ENCODE measurements at places on chromosomes 2 and 18.
A peak's percentile ranks its signal among the peaks of the same experiment; 100 is the strongest.

GRCh38 chr2:219897456-219897855 is 270.0 kb downstream of the SLC4A3 start:
- no peaks in the 10 kb centered on the region for H3K36me3 ChIP-seq
- no peaks in the 10 kb centered on the region for H3K4me1 ChIP-seq
- H3K27ac ChIP-seq: no peak overlapping the region
- no peaks in the 10 kb centered on the region for H3K27me3 ChIP-seq
- no peak for DNase-seq

GRCh38 chr18:26089293-26090129 is 902 bp downstream of the SS18 start:
- peak overlapping the region; percentile 81 for H3K27ac ChIP-seq
- H3K27me3 ChIP-seq: no peaks in the 10 kb centered on the region
- peak overlapping the region; percentile 95 for H3K4me3 ChIP-seq
- peaks cover 7% of the 10 kb centered on the region for H3K36me3 ChIP-seq
- DNase-seq: no peak

GRCh38 chr2:32768387-32769174 is 140.7 kb downstream of the TTC27 start:
- no peak overlapping the region for H3K27ac ChIP-seq
- peaks cover 1% of the 10 kb centered on the region for H3K36me3 ChIP-seq
- no peak overlapping the region for H3K4me3 ChIP-seq
- H3K4me1 ChIP-seq: peaks cover 11% of the 10 kb centered on the region
- no peak for DNase-seq
- no peaks in the 10 kb centered on the region for H3K27me3 ChIP-seq

- no peak overlapping the region for H3K4me3 ChIP-seq
- no peaks in the 10 kb centered on the region for H3K36me3 ChIP-seq
- H3K27ac ChIP-seq: no peak overlapping the region
- no peak for DNase-seq
- no peaks in the 10 kb centered on the region for H3K4me1 ChIP-seq
- peaks cover 1% of the 10 kb centered on the region for H3K27me3 ChIP-seq
These were observed 356.2 kb downstream of the KCNJ3 start for GRCh38 chr2:155054712-155055111.

DNA sequence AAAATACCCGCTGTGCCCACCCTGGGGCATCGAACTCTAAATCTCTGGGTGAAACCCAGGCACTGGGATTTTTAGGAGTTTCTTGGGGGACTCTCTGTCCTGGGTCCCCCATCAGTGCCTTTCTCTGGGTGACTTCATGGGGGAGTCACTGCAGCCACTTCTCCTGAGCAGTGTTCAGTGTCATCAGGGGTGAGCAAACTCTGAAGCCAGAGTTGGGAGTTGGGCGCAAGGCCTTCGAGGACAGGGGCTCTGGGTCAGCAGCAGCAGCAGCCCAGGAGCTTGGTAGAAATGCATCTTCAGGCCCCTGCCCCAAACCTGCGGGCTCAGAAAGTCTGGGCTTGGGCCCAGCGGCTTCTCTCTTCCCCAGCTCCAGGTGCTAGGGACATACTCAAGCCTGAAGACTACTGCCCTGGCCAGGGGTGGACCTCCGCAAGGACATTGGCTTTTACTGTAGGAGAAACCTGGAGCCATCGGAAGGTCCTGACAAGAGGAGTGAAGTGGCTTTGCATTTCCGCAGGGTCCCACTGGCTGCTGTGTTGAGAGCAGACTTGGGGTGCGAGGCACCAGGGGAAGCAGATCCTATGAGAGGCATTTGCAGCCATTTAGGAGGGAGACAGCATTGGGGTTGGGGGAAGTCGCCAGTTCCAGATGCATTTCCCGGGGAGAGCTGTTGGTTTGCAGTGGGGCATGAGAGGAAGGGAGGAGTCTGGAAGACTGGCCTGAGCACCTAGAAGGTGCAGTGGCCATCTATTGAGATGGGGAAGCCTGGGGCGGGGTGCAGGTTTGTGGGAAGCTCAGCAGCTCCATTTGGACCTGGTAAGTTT is 51.5 kb upstream of the FAHD2A start:
- no peaks in the 10 kb centered on the region for H3K27me3 ChIP-seq
- no peak for DNase-seq
- H3K27ac ChIP-seq: no peak overlapping the region
- no peak overlapping the region for H3K4me3 ChIP-seq

GRCh38 chr2:31785876-31786275 is 205.1 kb upstream of the SRD5A2 start:
- H3K4me3 ChIP-seq: no peak overlapping the region
- H3K4me1 ChIP-seq: no peaks in the 10 kb centered on the region
- DNase-seq: no peak
- peaks cover 3% of the 10 kb centered on the region for H3K36me3 ChIP-seq

DNA sequence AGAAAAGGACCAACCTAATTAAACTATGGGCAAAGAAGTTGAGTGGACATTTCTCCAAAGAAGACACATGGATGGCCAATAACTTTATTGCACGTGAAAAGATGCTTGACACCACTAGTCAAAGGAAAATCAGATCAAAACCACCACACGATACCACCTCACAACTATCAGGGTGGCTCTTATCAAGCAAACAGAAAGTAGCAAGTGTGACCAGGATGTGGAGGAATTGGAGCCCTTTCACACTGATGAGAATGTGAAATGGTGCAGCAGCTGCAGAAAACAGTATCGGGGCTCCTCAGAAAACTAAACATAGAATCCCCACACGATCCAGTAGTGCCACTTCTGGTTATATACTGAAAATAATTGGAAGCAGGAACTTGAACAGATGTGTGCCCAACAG is 72.2 kb upstream of the ALKAL2 start:
- DNase-seq: no peak
- H3K36me3 ChIP-seq: peaks cover 4% of the 10 kb centered on the region
- no peak overlapping the region for H3K4me3 ChIP-seq
- no peaks in the 10 kb centered on the region for H3K27me3 ChIP-seq
- H3K27ac ChIP-seq: no peak overlapping the region

- H3K4me3 ChIP-seq: no peak overlapping the region
- no peak overlapping the region for H3K27ac ChIP-seq
- no peaks in the 10 kb centered on the region for H3K4me1 ChIP-seq
These were observed 107.7 kb downstream of the SCG2 start for GRCh38 chr2:223494496-223494895.

DNA sequence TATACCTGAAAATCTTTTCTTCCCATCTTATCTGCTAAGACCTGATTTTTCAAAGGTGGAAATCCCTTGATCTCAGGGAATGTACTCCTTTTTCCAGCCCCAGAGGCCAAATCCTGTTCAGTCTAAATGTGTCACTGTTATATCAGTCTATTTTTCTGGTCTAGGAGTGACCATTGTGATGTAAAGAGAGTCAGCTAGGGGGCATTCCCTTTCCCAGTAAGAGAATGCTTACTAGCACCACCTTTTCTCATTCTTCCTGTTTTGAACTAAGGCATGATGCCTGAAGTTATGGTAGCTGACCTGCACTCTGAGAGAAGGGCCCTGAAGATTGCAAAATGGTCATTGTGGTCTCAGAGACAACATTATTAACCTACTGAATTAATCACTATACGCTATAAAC is 124.1 kb upstream of the XIRP2 start:
- H3K27ac ChIP-seq: no peak overlapping the region
- no peaks in the 10 kb centered on the region for H3K27me3 ChIP-seq
- no peak for DNase-seq
- no peaks in the 10 kb centered on the region for H3K4me1 ChIP-seq

DNA sequence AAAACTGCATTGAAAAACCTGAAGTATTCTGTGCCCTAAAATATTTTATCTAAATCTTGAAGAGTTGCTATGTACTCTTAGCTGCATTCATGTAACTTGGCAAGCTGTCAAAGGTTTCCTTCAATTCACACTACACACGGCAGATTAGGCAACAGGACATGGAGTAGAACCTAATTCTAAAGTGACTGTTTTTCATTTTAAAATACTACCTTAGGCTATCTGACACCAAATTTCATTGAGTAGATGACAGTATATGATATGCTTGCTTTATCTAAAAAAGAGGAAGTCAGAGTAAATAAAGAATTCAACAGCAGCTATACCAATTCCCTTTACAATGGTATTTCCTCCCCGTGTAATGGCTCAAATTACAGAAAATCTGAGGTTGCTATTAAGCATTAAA is 45.4 kb downstream of the EXOC6B start:
- no peak for DNase-seq
- H3K4me1 ChIP-seq: peaks cover 22% of the 10 kb centered on the region
- no peak overlapping the region for H3K27ac ChIP-seq
- H3K36me3 ChIP-seq: peaks cover 6% of the 10 kb centered on the region

GRCh38 chr2:105937498-105938097 is 192.9 kb downstream of the NCK2 start:
- H3K4me3 ChIP-seq: no peak overlapping the region
- H3K4me1 ChIP-seq: peaks cover 7% of the 10 kb centered on the region
- no peak overlapping the region for H3K27ac ChIP-seq
- H3K36me3 ChIP-seq: no peaks in the 10 kb centered on the region
- peaks cover 2% of the 10 kb centered on the region for H3K27me3 ChIP-seq
- DNase-seq: no peak

- no peak for DNase-seq
- peaks cover 2% of the 10 kb centered on the region for H3K36me3 ChIP-seq
These were observed 613.3 kb downstream of the TSN start for GRCh38 chr2:122368576-122369243.

DNA sequence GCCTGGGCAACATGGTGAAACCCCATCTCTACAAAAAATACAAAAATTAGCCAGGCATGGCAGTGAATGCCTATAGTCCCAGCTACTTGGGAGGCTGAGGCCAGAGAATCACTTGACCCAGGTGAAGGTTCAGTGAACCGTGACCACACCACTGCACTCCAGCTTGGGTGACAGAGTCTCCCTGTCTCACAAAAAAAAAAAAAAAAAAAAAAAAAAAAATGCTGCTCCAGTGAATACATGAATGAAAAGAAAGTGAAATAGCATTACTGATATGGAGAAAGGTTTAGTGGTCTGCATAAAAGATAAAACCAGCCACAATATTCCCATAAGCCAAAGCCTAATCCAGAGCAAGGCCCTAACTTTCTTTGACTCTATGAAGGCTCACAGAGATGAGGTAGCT is 44.5 kb downstream of the METTL8 start:
- H3K4me1 ChIP-seq: peaks cover 22% of the 10 kb centered on the region
- no peak overlapping the region for H3K4me3 ChIP-seq
- DNase-seq: no peak
- H3K27ac ChIP-seq: no peak overlapping the region

DNA sequence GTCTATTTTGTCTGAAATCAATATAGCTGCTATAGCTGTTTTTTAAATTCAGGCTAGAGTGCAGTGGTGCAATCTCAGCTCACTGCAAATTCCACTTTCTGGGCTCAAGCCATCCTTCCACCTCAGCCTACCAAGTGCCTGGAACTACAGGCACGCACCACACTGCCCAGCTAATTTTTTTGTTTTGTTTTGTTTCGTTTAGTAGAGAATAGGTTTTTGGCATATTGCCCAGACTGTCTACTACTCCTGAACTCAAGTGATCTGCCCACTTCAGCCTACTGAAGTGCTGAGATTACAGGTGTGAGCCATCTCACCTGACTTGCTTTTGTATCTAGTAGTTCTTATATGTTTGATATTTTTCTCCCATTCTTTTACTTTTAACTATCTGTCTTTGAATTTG is 259.7 kb downstream of the CDH19 start:
- no peaks in the 10 kb centered on the region for H3K36me3 ChIP-seq
- no peak overlapping the region for H3K27ac ChIP-seq
- H3K4me1 ChIP-seq: no peaks in the 10 kb centered on the region
- peaks cover 4% of the 10 kb centered on the region for H3K27me3 ChIP-seq
- no peak for DNase-seq

GRCh38 chr2:239113615-239114014 is 265.7 kb downstream of the TWIST2 start:
- no peak overlapping the region for H3K4me3 ChIP-seq
- H3K27me3 ChIP-seq: no peaks in the 10 kb centered on the region
- peaks cover 3% of the 10 kb centered on the region for H3K36me3 ChIP-seq
- no peak overlapping the region for H3K27ac ChIP-seq

GRCh38 chr2:39494784-39495251 is 57.7 kb upstream of the MAP4K3 start:
- H3K27ac ChIP-seq: peak overlapping the region; percentile 93
- H3K4me3 ChIP-seq: peak overlapping the region; percentile 10
- H3K4me1 ChIP-seq: peaks cover 45% of the 10 kb centered on the region

GRCh38 chr2:174611006-174611405 is 13.4 kb upstream of the WIPF1 start:
- DNase-seq: no peak
- no peaks in the 10 kb centered on the region for H3K27me3 ChIP-seq
- H3K27ac ChIP-seq: no peak overlapping the region
- H3K4me1 ChIP-seq: peaks cover 53% of the 10 kb centered on the region
- H3K4me3 ChIP-seq: no peak overlapping the region

DNA sequence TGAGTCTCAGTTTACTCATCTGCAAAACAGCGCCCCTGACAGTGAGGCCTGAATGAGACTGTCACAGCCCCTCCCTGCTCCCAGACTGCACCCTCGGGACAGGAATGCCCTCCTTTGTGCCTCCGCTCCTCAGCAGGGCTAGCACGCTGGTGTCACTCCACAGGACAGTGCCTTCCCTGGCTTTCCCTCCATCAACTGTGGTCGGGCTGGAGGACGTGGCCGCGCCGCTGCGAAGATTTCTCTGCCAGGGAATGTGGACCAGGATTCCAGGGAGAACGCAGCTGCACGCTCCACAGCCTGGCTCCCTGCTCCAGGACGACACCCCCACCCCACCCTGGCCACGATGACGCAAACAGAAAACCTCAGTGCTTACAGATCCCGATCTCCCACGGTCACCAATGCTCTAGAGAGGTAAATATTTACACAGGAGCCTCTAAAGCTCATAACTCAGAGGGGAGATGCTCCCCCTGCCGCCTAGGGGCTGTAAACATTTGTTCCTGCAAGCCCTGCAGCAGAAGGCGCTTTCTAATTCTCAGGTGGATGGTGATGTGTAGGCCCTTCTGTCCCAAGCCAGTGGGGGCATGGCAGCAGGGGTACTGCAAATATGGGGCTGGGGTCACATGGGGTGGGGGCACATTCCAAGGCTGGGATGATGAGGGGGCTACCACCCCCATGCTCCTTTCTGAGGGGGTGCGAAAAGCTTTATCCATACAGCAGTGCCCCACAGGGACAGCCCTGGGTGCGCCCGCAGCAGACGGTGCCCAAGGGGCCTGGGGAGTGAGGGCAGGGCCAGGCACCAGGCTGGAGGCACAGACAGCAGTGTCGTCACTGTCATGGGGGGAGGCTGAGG is 12.4 kb downstream of the HS6ST1 start:
- peak overlapping the region; percentile 13 for H3K27ac ChIP-seq
- H3K4me1 ChIP-seq: peaks cover 67% of the 10 kb centered on the region
- no peaks in the 10 kb centered on the region for H3K27me3 ChIP-seq
- DNase-seq: peak; percentile 74
- no peak overlapping the region for H3K4me3 ChIP-seq

Measured in chondrocyte (in vitro differentiated cells).